ENCODE measurements at places on chromosomes 1 and 21.
A peak's percentile ranks its signal among the peaks of the same experiment; 100 is the strongest.

- peak; percentile 58 for DNase-seq
Observed at GRCh38 chr1:182629499-182630096, 25.4 kb upstream of the RGS16 start.

- DNase-seq: no peak
Observed at GRCh38 chr1:72601035-72601674, 318.8 kb upstream of the NEGR1 start.

- DNase-seq: no peak
Observed at GRCh38 chr1:55505326-55505725, 290.2 kb upstream of the USP24 start.

- no peak for DNase-seq
Observed at GRCh38 chr21:35358008-35358407, 308.9 kb upstream of the RUNX1 start.

DNA sequence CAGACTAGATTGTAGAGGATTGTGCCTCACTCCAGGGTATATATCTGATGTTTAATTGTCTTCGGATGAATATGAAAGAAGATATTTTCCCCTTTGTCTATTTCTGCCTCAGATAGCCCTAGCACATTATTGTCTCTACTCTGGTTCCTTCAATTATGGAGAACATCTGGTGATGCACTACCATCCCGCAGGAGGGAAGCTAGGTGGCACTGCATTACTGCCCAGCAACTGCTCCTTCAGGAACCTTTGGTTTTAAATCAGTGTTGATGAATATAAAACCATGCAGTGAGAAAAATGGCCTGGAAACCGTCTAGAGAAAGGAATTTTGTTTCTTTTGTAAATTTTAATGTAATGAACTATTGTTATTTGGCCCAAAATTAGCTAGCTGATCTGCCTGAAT lies 68.5 kb downstream of the GPR88 start:
- DNase-seq: no peak

DNA sequence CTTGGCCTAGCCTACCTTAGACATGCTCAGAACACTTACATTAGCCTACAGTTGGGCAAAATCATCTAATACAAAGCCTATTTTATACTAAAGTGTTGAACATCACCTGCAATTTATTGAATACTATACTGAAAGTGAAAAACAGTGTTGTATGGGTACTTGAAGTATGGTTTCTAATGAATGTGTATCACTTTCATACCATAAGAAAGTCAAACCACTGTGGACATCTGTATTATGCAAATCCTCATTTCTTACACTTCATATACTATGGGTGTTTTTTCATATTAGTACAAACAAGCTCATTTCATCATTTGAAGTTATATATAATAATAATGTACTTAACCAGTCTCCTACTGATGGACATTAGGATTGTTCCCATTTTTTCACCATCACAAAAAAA lies 41.2 kb downstream of the TDRD5 start:
- DNase-seq: no peak

DNA sequence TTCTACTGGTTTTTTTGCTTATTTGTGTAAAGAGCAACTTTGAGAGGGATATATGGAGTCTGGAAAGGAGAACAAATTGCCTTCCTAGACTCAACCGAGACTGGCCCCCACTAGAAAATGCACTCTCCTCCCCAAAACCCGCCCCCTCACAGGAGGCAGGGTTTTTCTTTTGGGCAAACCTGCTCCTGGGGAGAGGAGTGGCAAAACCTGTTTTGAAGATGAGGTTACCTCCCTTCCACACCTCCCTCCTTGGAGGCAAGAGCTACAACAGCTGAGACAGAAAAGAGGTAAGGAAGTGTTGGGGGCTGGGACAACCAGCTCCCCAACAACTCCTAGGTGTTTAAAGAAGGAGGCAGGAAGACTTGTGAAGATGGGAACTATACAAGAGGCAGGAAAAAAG lies at the start of gene BNIPL:
Gene BNIPL (plus strand): TSS at position 231 of the 400 bp plus-strand sequence. CDS start 140 bp downstream, at position 371.
- no peak for DNase-seq

DNA sequence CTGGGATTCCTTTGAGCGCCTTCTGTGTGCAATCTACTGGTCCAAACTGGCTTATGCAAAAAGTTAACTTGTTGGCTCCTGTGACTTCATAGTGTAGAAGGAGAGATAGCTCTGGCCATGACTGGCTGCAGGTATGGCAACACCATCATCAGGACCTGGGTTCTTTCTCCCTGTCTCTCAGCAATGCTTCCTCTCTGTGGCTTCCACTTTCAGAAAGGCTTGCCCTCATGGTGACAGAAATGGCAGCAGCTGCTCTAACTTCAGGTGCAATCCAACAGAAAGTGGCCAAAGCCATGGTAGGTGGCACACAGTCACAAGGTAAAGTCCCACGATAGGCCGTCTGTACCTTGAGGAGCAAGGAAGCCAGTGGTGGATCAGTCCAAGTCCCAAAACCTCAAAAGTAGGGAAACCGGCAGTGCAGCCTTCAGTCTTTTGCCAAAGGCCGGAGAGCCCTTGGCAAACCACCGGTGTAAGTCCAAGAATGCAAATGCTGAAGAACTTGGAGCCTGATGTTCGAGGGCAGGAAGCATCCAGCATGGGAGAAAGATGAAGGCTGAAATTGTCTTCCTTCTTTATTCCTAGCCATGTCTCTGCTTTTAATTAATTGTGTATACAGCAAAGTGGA lies 45.0 kb downstream of the ZBTB40 start:
- no peak for DNase-seq

GRCh38 chr1:109906160-109906838 lies 4.3 kb upstream of the CSF1 start:
- DNase-seq: peak; percentile 41

- no peak for DNase-seq
Observed at GRCh38 chr1:77742011-77742555, 17.6 kb downstream of the USP33 start.

DNA sequence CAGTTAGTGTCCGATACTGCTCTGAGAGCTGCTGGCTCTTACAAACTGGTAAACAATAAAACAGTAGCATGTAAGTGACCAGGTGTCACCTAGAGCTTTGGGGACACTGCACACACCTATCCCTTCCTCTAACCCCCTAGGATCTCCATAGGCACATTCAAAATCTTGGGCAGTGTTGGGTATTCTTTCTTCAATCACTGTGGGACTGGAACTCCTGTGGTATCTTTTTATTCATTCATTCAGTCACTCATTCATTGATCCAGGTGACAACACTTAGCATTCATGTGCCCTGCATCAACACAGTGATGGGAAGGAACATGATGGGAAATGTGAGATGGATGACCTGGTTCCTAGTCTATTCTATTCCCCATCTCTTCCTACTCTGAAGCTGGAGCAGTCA lies 73.9 kb downstream of the HHAT start:
- no peak for DNase-seq

GRCh38 chr1:103779932-103780331 lies 30.2 kb downstream of the AMY1C start:
- DNase-seq: no peak
